ENCODE measurements at places on chromosomes 7 and 10.

DNA sequence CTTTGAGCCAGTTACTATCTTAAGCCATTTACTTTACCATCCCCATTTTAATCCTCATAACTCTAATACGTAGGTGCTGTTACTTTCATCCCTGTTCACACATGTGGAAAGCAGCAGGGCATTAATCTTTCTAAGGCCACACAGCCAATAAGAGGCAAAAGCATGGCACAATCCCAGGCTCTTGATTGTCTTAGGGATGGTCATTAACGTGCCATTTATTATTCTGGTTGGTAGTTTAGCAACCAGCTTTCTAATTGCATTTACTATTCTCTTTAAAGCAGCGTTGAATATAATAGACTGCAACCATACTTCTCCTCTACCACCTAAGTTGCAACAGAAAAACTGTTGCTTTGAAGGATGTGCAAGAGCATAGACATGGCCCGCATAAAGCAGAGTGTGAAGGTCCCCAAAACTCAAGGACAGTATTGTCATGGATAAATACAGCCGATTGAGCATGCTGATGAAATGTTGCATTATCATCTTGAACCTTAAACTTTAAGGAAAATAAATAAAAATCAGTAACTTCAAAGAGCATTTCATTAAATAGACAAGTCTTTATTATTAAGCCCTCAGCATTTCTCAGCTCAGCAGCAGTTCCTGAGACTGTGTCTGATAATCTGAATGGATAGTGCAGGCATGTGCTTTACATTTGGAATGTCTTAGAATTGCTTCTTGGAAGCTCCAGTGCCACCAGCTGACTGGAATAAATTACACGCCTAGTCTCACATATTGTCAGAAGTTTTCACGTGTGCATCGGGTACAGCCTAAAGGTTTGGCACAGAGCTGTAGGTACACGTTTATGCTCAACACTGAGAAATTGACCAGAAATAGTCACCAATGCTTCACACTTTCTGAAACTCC, 467.1 kb downstream of the SDK1 start:
- no peak for DNase-seq

DNA sequence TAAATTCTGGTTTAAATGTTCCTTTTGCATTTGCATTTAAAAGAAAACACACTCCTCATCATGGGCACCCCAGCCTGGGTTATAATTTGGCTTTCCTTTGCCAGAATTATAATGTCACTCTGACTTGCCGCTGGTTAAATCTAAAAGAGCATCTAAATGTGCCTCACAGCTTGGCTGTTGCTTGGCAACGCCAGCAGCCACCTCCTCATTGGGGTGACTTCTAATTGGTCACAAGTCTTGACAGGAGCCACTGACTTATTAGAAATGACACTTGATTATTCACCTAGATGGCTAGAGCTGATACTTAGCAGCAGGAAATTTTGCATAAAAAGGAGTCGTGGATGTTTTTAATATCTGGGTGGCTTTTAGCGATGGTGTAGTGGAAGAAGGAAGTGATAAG, 114.3 kb downstream of the TBXAS1 start:
- DNase-seq = no peak

GRCh38 chr7:141722529-141722928, 14.4 kb downstream of the WEE2 start:
- no peak for DNase-seq

DNA sequence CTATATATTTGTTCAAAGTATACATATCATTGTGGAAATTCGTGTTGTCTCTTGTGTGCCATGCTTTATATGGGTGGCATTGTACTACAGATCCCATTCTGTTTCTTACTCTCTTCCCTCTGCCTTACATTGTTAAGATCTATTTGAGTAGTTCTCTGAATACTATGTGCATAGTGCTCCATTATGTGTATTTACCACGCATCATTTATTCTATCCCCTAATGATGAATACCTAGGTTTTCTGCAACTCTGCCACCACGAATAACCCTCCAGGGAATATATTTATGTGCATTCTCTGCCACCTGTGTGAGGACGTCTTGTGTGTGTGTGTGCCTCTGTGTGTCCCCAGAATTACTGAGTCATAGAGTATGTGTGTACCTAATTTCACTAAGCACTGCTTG, 431.2 kb upstream of the C7orf33 start:
- no peak for DNase-seq

DNA sequence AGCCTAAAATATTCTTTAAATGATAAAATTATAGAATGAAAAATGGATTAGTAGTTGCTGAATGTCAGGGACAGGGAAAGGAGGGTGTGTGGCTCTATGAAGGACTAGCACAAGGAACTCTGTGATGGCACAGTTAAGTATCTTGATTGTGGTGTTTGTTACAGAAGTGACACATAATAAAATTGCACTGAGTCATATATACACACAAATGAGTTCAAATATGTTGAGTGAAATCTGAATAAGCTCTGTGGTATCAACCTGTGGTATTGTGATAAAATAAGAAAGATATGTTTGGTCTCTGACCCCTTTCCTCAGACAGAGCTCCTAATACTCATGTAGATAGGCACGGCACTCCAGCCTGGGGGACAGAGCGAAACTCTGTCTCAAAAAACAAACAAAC, 181.5 kb upstream of the TRIM24 start:
- no peak for DNase-seq

GRCh38 chr7:18278316-18278715, 217.2 kb upstream of the HDAC9 start:
- DNase-seq = no peak

Data from activated naive CD4-positive, alpha-beta T cell treated with anti-CD3 and anti-CD28 coated beads, Interleukin-2, amount 50 U/mL, for 16 hours (primary cell).